Left kidney (tissue), 8 donors: ENCODE measurements at places on chromosomes 7 and 10. TPM values are rescaled to one million over a fixed set of nuclear protein-coding genes. Genes with fewer than 3 reads are reported as not detected.

- no peak for DNase-seq
Observed at GRCh38 chr7:42694894-42695507, 216.9 kb downstream of the C7orf25 start.

DNA sequence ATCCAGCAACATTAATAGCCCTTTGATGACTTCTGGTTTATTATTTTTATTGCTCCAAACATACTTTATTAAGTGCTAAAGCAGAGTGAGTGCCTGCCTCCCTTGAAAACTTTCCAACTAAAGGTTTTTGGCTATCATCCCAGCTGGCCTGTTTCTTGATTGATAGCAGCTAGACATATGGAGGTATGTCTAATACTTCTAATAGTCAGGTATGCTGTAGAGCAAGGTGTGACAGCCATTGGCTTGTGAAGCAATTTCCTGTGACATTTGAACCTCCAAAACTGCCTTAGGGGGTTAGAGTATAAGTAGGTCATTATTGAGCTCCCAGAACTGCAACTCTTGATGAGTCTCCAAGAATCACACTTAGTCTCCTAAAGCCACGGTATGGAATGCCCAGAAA is 55.8 kb downstream of the LOXL4 start:
- no peak for DNase-seq

SPDYE1 gene
- polyA plus RNA-seq = 2.1 TPM

DNA sequence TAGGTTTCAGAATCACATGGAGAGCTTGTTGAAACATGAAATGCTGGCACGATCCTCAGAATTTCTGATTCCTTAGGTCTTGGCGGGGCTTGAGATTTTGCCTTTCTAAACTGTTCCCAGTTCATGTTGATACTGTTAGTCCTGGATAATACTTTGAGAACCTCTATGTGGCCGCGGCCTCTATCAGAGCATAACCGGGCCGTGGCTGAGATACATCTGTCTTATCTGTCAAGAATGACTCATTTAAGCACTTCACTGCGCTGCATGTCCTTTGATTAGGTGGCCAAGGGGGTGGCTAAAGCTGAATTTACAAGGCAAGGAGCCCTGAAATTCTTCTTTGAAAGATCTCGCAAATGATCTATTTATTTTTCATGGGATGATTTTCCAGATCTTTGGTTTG is 66.9 kb downstream of the GALNT17 start:
- DNase-seq = no peak

DNA sequence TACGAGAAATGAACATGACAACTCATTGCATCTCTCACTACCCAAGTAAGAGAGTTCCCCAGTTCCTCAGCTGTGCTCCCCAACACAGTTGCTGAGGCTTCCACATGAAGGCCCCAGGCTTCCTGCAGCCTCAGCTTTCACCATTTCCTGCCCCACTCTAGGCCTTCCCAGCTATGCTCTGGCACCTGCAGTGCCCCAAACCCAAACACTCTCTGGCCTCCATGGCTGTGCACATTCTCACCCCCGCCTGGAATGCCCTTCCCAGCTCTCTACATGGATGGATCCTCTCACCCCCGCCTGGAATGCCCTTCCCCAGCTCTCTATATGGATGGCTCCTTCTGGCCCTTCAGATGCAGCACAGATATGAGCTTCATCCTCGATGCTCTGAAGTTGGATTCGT is 61.3 kb downstream of the KIAA1549 start:
- no peak for DNase-seq

DNA sequence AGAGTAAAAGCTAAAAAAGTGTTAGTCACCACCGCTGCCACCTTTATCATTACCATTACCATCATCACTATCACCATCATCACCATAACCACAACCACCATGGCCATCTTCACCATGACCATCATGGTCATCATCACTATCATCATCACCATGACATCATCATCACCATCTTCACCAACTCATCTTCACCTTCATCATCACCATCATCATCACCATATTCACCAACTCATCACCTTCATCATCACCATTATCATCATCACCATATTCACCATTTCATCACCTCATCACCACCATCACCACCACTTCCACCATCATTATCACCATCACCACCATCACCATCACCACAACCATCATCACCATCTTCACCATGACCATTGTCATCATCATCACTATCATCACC is 46.5 kb upstream of the PDGFA start:
- no peak for DNase-seq

- no peak for DNase-seq
Observed at GRCh38 chr7:98357751-98358161, 43.1 kb downstream of the BAIAP2L1 start.

GRCh38 chr7:158957510-158957906 is 101.2 kb downstream of the DYNC2I1 start:
- no peak for DNase-seq
